ENCODE measurements at places on chromosomes 3 and 15.

DNA sequence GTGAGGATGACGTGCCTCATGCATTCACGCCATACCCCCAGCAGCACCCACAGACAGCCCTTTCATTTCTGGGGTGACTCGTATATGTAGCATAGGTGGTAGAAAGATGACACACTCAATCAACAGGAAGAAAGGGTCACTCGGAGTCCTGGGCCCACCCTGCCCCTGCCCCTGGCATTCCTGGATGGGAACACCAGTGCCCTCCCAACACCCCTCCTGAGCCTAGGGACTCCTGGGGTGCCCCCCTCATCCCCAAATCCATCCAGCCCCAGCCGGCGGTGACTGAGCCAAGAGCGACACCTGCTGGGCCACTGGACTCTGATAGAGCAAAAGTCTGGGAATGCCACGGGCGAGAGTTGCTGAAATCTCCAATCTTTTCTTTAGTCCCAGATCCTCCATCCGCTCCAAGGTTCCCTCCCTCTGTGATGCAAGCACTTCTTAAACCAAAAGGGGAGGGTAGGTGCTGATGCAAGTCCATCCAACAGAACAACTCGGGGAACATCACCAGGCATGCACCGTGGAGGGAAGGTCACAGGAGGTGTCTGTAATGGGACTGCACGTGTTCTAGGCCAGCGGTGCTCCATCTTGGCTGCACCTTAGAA is 31.1 kb downstream of the ACAN start:
- DNase-seq = peak; percentile 15

DNA sequence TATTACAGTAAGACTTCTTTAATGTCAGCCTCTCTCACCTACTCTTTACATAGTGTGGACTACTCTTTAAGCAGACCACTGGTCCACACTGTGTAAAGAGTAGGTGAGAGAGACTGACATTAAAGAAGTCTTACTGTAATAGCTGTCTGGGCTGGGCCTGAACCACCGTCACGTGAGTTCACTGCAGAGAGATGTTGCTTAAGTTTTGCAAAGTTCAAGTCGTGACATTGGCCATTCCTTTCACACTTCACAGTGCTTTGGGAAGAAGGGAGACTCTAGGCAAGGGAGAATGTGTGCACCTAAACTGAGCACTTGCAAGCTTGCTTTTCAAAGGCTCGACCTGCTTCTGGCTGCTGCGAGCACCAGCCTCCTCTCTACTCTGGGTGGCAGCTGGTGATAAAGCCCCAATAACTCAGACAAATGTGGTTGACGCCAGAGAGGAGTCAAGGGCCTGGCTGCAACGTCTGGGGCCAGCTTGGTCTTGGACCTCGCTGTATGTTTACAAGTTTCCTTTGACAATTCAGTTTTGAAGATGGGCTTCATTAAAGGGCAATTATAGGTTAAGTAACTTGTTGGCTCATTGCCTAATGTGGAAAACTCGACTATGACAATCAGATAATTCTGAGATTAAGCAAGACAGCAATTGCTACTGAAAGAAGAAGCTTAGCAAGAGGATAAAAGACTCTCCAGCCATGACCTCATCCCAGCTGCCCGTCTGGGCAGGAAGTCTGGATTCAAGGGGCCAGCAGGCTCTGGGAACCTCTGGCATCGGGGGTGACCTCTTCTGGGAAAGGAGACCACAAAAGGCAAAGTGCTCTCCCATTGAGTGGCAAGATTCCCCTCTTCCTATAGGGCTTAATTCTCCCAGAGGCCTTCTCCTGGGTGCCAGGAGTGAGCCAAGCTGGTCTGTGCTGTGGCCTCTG is 242.1 kb upstream of the TLE3 start:
- no peak for DNase-seq

DNA sequence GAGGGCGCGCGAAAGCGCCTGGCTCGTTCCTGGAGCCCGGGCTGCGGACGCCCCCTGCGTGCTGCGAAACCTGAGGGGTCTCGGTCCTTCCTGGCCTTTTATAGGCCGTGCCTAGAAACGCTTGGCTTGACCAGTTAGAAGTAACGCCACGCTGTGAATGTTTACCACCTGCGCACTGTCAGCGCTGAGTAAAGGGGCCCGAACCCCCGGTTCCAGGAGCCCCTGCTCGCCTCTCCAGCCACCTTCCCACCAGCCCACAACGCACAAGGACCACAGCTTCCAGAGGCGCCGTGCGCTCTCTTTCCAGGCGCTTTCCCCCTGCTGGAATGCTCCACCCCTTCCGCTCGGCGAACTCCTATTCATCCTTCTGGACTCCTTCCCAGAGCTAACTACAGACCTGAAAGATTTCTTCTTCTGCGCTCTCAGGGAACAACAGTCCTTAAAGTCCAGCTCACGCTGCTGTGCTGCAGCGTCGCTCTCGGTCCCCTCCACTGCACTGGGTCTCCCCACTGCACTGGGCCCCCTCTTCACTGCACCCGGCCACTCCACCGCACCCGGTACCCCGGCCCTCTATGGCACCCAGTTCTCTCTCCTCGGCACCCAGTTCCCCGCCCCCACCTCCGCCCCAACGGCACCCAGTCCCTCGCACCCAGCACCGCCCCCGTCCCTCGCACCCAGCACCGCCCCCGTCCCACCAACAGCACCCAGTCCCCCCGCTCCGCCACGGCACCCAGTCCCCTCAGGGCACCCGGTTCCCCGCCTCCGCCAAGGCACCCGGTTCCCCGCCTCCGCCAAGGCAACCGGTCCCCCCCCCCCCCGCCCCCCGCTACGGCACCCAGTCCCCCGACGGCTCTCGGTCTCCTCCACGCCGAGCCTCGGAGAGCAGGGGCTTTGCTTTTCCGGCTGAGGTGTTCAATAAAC is 69.8 kb downstream of the SQOR start:
- no peak for DNase-seq

DNA sequence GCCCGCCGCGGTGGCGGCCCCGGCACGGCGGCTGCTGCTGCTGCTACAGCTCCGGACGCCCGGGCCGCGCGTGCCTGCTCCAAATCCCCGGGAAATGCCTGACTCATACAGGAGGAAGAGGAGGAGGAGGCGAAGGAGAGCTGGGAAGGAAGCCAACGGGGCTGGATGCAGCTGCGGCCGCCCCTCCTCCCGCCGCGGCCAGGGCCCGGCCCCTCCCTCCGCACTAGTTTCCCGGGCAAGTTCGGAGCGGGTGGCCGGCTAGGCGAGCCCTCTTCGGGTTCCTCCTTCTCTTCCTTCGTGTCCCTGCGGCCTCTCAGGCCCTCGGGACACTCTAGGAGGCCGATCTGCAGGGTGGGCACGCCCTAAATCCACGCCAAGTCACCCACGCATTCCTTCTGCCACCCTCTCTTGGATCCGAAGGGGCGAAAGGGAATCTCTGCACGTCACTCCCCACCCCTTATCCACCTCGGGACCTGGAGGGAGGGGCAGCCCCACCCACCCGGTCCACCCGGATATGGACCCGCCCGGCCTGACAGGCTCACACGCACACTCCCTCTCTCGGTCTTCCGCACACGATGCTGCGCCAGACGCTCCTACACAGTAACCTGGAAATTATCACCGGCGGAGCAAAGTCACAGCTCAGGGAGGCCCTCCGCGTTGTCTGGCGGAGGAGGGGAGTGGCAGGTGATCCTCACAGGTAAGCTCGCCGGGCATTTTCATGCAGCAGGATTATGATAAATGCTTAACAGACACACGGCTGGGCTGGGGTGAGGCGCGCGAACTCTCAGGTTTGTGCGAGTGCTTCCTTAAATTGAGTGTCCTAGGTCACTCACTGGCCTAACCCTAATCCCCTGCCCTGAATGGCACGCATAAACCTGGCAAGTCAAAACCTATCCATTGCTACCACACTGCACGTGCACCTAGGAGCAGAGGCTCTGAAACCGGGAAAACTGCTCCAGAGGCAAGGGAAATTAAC is at the start of the genes OSBPL10 and ZNF860:
OSBPL10 (minus strand) TSS at position 57 of the 976 bp plus-strand sequence. CDS start 83 bp downstream, outside the sequence.
ZNF860 (plus strand) TSS at position 545 of the 976 bp plus-strand sequence. CDS start 7,330 bp downstream, outside the sequence.
- DNase-seq = peak; percentile 70

GRCh38 chr3:49807431-49808114 is 4.5 kb downstream of the INKA1 start:
- no peak for DNase-seq

DNA sequence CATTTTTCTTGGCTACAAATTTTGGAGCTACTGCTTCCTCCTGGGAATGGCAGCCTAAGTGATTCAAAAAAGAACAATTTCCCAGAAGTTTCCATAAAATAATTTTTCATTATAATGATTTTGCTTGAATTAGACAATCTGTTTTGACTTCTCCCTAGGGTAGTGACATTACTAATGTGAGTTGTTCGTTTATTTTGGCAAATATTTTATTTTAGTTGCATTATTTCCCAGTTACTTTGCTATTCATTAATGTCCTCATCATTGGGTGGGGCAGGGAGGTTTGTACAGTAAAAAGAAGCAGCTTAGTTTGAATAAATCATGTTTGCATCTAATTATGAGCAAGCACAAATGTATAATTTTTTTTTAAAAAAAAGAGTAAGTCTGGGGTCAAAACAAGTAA is 686.6 kb downstream of the ROBO2 start:
- no peak for DNase-seq

DNA sequence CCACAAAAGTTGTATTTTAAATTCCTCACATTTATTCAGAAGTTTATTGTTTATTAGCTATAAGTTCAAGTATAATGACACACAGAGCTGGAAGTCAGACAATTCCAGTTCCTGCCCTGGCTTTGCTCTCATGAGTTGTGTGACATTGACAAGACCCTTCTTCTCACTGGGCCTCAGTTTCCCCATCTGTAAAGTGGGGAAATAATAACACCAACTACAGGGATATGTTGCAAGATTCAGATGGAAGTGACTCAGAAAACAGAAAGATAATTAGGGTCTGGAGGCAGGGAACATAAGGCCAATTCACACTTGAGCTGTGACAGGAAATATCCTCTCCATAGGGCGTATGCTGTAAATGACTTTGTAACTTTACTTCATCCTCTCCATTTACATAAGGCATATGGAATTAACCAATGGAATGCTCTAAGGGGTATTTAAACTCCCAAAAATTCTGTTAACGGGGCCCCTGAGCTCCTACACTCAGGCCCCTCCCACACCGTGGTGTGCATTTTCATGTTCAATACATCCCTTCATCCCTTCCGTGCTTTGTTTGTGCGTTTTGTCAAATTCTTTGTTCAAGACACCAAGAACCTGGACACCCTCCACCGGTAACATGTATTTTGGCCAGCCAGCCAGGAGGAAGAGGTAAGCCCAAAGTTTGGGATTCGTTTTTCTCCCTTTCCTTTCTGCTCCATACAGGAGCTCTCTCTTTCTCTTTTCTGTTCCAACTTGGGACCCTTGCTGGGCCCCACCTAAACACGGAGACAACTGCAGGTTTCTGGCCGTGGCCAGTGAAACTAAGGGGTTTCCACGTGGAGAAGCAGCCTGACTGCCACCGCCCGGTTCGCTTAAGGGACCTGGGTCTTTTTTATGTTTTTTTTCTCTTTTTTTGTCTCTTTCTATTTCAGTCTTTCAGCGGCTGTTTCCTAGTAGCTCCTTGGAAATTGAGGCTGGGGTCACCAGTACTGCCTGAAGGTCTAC is 16.9 kb downstream of the CYP11A1 start:
- no peak for DNase-seq

DNA sequence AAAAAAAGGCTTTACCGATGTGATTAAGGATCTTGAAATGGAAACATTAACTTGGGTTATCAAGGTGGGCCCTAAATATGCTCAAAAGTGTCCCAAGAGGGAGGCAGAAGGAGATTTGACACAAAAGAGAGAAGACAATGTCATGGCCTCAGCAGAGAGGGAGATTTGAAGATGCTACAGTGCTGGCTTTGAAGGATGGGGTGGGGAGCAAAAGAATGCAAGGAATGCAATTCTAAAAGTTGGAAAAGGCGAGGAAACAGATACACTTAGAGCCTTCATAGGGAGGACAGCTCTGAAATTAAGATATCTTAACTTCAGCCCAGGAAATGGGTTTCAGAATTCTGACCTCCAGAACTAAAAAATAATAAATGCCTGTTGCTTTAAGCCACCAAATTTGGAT is 314.5 kb upstream of the CCDC54 start:
- no peak for DNase-seq

GRCh38 chr15:71538181-71538580 is 272.2 kb upstream of the NR2E3 start:
- DNase-seq = no peak

DNA sequence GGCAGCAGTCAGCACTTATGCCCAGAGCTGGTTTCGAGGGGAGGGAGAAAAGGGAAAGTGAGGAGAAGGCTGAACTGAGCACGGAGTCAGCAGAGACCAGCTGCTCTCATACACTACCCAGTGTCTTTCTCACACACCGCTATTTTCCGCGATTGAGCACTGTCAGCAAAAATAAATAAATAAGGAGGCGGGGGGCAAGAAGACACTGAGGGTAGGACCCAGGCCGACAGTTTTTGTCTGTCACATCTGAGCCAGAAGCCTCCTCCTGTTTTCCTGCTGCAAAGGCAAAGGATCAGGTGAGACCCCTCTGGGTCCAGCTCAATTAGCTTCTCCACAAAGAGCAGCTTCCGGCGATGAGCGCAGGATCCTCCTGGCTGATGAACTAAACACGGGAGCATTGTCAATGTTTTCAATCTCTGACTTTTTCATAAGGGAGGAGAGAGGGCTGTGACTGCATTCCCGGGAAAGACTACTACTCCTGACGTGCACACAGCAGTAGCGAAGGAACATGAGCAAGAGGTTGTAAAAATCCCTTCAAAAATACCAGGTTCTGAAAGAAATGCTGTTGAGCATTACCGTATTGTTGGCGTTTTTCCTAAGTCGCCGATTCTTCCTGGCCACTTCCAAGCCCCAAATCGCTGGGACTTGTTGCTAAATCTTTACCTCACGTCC is 1.3 kb downstream of the FRMD5 start:
- DNase-seq = peak; percentile 70

GRCh38 chr15:92123962-92124656 is 269.6 kb upstream of the ST8SIA2 start:
- DNase-seq = peak; percentile 88

- DNase-seq = no peak
These were observed 55.2 kb upstream of the ACAN start for GRCh38 chr15:88748081-88748480.

DNA sequence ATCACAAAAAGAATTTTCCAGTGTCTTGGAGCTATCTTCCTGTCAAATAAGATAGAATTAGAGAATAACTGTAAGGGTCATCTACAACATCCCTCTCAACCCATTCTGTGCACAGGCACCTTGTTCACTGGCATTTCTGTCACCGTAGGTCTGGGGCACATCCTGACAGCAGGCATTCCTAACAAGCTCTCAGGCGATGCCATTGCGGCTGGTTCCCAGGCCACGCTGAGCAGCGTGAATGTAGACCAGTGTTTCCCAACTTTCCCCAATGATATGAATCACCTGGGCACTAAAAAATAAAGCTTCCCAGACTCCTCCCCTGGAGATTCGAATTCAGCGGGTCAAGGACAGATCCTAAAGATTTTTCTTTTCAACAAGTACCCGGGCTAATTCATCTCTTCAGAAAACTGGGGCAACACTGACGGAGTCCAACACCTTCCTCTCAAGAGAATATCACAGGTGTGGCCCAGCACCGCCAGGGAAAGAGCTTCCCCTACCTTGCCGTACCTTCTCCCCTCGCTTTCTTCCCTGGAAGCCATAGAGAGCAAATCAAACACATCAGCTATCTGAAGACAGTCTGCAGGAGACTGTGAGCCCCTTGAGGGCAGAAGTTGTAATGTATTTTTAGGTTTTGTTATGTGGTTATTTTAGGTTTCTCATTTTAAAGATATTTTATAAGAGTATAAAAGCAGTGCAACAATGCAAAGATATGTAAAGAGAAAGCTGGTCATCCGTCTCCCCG is 143.4 kb downstream of the LIPC start:
- no peak for DNase-seq
